ENCODE measurements at places on chromosomes 6 and 20.

GRCh38 chr6:122079916-122080315 is 319.5 kb upstream of the HSF2 start:
- DNase-seq: peak; percentile 34

DNA sequence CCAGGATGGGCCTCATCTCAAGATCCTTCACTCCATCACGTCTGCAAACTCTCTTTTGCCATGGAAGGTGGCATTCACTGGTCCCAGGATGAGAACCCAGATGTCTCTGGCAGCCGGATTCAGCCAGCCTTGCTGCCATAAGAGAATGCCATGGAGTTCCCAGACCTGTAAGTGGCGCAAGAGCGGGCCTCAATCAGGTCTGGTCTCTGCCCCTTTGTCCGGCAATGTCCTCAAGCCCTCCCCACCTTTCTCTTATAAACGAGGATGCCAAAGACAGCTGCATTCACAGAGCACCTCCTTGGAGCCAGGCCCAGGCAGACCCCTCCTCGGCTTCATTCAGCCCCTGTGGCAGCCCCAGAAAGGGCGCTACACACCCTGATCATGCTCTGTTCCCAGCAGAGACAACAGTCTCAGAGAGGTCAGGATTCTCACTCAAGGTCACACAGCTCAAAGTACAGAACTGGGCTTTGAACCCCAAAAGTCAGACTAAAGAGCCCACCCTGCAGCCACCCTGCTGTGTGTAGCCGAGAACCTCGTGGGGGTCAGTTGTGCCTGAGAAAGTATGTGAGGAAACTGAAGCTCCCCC is 263.7 kb downstream of the TAF4 start:
- no peak for DNase-seq

DNA sequence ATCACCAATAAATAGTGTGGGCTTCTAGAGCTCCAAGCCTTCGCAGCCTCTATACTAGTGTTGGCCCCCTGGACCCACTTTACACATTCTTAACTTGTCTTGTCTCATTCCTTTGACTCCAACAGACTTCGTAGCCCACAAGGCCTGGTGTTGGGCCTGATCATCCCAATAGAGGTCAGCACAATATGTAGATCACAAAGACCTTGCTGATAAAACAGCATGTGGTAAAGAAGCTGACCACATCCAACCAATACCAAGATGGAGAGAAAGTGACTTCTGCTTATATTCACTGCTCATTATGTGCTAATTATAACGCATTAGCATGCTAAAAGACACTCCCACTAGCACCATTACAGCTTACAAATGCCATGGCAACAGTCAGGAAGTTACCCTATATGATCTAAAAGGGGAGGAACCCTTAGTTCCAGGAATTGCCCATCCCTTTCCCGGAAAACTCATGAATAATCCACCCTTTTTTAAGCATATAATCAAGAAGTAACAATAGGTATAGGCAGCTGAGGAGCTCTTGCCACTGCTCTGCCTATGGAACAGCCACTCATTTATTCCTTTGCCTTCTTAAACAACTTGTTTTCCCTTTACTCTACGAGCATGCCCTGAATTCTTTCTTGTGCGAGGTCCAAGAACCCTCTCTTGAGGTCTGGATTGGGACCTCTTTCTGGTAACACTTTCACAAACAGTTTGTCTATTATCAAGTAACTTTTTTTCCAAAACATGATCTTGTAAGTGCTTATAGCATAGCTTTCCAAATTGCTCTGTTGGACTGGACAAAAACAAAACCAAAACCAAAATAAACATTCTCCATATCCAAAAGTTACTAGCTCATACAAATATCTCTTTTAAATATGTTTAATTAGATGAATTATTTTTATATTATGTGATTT is 54.6 kb upstream of the ECHDC1 start:
- DNase-seq: no peak

- DNase-seq: no peak
Observed at GRCh38 chr6:70675822-70676221, 8.1 kb downstream of the SMAP1 start.

GRCh38 chr6:53986721-53987521 is 124.3 kb upstream of the MLIP start:
- DNase-seq: no peak

DNA sequence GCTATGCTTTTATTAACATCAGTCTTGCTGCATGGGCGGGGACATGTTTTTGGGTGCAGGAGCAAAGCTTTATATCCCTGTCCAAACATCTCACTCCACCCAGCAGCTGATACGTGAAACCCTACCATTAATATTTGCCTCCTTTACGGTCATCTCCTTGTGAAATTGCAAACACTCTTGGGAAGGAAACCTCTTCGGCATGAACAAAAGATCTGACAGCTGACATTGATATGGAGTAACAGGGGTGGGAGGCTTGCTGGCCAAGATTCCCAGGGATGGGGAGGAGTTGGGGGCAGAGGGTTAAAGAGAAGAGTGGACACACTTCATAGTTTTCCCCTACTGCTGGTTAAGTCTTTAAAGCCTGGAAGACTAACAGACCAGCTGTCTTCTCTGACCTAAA is 22.2 kb upstream of the VEGFA start:
- no peak for DNase-seq

GRCh38 chr20:38214256-38215193 is 46.0 kb downstream of the KIAA1755 start:
- no peak for DNase-seq

GRCh38 chr20:35017099-35017835 is 61.6 kb downstream of the MYH7B start:
- no peak for DNase-seq

- DNase-seq: no peak
Observed at GRCh38 chr6:165988302-165988756, 179.3 kb downstream of the TBXT start.

DNA sequence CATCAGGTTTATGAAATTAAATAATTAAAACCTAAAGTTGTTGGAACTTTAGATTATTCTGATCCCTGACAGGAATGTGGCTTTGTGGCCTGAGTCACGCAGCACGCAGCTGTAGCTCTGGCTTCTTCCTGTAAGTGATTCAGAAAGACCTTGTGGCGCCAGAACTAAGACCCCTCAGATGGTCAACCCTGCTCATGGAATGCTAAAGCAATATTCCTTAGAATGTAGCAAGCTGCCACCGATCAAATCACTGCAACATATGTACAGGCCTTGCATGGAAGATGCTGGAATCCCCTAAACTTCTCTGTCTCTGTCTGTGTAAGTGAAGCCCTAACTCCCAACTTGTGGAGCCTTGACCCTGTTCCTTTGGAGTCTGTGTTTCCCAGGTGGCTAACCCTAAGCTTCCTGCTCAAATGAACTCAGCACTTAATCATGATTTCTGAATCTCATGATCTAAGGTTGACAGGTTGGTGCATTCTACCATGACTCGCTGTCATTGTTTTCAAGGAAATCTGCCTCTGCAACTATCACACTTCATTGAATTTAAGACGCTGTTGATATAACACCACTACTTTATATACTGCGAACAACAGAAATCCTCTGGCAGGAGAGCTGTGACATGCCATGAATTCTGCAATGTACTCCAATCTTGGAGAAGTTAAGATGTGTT is 111.2 kb upstream of the CST7 start:
- no peak for DNase-seq

DNA sequence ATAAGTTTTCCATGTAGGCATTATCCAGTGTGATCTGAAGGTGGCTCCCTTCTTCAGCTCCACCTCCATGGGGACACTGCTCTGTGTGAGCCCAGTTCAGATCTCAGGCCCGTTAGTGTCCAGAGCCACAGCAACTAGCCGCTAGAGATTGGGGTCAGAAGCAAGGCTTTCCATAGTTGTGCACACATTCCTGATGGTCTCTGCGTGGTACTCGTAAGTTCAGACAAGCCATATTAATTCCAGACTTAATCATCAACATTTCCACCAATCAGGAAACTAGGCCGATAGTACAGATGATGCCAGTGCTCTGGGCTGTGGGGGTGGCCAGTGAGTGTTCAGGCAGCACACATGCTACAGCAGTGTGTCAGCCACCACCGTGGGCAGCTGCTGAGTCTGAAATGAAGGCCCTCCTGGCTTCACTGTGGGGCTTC is 17.5 kb upstream of the SYNCRIP start:
- no peak for DNase-seq

DNA sequence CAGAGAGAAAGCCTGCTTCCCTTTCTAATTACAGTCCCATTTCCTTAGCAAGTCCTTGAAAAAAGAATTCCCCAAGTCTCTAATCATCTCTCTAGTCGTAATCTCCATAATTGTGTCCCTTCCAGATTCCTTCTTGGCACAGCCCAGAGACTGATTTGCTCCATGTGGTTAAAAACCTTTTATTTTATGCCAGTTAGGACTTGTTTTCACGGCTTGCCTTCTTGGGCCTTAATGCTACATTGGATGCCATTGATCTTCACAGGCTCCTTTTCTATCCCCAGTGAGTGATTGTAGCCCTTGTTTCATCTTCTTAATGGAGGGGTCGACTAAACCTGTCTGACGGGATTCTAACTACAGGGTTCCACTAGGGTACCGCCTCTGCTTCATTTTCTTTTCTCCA is 650.6 kb upstream of the ARID1B start:
- no peak for DNase-seq

GRCh38 chr6:4316867-4317400 is 181.6 kb upstream of the ECI2 start:
- no peak for DNase-seq

DNA sequence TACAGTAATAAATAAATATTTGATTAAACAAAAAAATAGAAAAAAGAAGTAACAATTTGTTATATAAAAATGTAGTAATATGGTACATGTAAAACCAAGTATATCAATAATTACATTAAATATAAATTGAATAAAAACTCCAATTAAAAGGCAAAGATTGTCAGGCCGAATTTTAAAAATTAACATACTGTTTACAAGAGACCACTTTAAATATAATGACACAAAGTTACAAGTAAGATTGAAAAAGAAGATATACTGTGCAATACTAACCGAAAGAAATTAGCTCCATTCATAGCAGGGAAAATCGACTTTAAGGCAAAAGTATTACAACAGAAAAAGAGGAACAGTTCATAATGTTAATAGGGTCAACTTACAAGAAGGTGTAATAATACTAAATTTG is 571.5 kb upstream of the ARID1B start:
- no peak for DNase-seq

DNA sequence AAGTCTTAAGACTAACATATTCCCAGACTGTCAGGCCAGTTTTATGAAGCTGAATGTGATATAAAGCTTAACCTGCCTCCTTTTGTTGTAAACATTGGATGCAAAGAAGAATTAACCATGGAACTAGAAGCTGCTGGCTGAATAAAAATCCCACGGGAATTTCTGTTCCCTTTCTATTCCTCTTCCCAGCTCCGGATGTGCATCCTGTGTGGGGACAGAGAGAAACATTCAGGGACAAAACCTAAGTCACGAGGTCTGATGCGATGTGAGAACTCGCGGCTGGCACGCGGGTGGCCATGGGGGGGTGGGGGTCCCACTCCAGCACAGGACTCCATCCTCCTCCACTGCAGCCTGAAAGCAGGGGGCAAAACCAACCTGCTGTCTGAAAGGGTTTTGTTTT is 32.2 kb downstream of the RAMACL start:
- DNase-seq: no peak

DNA sequence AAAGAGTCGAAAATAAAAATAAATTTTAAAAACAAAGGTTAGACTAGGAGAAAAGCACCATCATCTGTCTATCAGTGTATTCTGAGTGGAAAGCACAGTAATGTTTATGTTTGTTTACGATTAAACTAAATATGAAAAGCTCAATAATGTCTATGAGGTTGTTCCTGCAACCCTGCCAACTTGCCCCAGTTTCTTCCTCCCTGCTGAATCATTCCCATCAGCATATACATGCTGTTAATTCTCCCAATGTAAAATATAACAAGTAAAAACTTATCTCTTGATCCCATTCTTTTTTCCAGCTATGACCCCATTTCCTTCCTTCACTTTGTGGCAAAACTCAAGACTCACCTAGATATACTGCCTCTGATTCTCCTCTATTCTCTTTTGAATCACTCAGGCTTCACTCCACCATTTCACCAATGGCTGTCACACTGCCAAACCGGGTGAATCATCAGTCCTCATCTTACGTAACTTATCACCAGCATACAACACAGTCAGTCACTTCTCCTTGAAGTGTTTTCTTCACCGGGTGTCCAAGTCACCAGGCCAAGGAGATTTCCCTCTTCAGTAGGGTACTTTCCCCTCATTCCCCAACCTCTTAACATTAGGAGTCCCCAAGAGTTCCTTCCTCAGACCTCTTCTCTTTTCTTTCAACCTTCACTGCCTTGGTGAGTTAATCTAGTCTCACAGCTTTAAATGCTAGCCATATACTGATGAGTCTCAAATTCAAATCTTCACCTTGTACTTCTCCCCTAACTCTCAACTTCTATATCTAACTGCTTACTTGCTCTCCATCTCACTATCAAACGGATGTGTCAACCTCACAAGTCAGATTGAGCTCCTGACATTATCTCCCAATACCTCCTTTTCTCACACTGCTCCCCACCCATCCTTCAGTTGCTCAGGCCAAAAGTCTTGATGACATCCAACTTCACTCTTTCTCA is 6.2 kb downstream of the TMEM242 start:
- no peak for DNase-seq

- DNase-seq: peak; percentile 48
Observed at GRCh38 chr6:74879234-74879633, 326.6 kb downstream of the COL12A1 start.

DNA sequence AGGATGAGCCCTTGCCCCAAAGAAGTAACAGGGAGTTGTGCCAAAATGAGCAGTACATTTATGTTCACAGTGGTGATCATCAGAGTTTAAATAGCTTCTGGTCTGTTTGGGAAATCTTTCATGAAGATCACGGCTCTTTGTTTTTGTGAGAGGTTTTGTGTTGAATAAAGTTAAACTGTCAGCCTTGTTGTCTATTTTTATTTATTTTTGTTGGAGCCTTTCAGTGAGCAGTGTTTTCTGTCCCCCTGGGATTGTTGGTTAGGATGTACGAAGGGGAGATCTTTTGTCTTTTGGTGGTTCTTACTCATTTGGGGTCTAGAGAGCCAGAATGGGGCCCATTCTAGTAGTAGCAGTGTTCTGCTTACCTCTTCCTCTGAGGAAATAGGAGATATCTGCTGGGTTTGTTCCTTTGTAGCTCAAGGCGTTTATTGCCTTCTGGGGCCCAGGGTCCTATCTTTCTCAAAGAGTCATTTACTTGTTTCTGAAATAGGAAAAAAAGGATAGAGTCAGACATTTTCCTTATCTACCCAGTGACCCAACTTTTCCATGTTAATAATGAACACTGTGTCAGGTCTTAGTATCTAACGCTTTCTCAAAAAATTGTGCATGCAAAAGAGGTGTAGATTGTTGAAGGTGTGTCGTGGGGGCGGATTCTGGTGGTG is 157.4 kb downstream of the JARID2 start:
- DNase-seq: no peak

GRCh38 chr6:147979966-147980365 is 362.7 kb upstream of the SASH1 start:
- DNase-seq: no peak

GRCh38 chr6:166341977-166342348 is 382 bp downstream of the SFT2D1 start:
- no peak for DNase-seq

- no peak for DNase-seq
Observed at GRCh38 chr6:128336436-128337095, 183.8 kb downstream of the PTPRK start.

- no peak for DNase-seq
Observed at GRCh38 chr20:23656372-23656771, 18.6 kb upstream of the CST3 start.
